ENCODE measurements at places on chromosomes 5 and 9.

- no peak for DNase-seq
Measured at GRCh38 chr5:132679717-132680380, 6.1 kb downstream of the IL4 start.

DNA sequence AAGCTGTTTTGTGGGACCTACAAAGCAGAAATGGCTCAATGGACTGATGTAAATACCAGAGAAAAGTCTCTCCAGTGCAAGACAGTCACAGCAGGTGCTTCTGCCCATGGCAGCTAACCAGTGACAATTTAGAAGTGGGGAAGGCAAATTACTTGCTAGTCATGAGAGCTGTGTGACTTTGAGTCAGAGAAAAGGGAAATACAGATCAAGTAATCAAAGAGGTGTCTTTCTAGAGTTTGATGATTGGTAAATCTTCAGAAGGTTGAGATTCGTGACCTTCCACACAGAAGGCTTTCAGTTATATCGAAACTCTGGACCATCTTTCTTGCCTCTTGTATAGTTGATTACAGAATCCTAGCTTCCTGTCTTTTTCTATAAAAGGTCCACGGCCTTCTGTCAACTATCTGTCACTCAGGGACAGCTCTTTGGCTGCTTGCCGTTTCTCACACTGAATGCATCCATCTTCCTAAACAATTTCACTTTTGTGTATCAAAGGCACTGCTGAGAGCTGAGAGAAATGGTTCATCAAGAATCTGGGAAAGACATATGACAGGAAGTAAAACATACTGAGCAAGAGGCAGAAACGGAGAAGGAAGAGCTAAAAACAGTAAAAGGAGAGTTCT is 993.9 kb upstream of the ACO1 start:
- no peak for DNase-seq

GRCh38 chr5:175275748-175276147 is 168.2 kb downstream of the DRD1 start:
- DNase-seq, result no peak

GRCh38 chr5:72114629-72115028 is 7.4 kb downstream of the MAP1B start:
- DNase-seq, result no peak

DNA sequence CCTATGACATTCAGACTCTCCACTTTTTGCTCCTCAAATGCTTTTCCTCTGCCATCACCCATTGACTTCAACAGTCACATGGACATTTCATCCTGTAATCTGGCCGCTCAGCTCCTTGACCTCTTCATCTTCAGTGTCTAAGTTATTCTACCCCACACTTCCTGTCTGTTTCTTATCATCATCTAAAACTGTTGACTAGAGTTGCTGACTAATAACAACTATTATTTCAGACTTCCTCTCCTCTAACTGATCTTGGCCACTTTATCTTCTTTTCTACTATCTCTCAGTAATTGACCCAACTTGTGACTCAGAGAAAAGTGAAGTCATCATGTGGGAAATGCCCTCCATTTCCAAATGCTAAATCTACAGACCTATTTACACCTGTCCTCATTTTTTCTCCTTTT is 254.7 kb upstream of the TRPC7 start:
- DNase-seq, result no peak

- no peak for DNase-seq
Measured at GRCh38 chr5:61802456-61802855, 470.4 kb downstream of the ZSWIM6 start.

DNA sequence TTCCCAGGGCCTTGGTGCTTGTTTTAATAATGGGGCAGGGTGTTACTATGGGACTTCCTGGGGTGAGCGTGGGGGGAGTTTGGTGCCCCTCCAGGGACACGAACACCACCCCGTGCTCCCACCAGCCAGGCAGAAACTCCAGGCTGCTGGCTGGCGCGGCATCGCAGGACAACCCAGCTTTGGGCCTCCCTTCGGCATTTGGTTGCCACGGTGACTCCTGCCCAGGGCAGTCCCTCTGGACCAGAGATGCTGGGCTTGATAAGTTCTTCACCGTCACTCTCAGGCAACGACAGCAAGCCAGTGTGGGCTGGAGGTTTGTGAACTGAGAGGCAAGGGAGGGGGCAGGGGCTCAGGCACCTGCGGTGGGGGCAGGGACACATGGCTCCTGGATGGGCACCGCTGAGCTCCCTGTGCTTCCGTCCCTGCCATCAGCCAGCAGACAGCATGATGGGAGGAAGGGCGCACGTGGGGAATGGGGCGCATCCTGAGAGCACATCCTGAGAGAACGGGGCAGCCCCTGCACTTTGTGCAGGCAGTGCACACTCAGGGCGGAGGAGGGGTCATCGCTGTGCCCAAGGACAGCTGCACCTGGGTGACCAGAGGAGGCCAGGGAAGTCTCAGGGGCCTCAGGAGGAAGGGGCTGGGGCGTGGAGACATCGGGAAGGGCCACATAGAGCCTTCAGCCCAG is 116.4 kb downstream of the RXRA start:
- DNase-seq, result no peak

- DNase-seq, result no peak
Measured at GRCh38 chr5:1952444-1953099, 69.8 kb upstream of the IRX4 start.

GRCh38 chr9:107933097-107933496 is 443.5 kb upstream of the KLF4 start:
- no peak for DNase-seq

GRCh38 chr5:23007236-23007635 is 154.1 kb upstream of the CDH12 start:
- no peak for DNase-seq

- DNase-seq, result no peak
Measured at GRCh38 chr5:82494942-82495341, 216.8 kb upstream of the RPS23 start.

GRCh38 chr9:135023088-135023785 is 64.2 kb upstream of the OLFM1 start:
- no peak for DNase-seq

GRCh38 chr5:55172051-55172899 is 702 bp downstream of the CDC20B start:
- DNase-seq, result peak; percentile 31

DNA sequence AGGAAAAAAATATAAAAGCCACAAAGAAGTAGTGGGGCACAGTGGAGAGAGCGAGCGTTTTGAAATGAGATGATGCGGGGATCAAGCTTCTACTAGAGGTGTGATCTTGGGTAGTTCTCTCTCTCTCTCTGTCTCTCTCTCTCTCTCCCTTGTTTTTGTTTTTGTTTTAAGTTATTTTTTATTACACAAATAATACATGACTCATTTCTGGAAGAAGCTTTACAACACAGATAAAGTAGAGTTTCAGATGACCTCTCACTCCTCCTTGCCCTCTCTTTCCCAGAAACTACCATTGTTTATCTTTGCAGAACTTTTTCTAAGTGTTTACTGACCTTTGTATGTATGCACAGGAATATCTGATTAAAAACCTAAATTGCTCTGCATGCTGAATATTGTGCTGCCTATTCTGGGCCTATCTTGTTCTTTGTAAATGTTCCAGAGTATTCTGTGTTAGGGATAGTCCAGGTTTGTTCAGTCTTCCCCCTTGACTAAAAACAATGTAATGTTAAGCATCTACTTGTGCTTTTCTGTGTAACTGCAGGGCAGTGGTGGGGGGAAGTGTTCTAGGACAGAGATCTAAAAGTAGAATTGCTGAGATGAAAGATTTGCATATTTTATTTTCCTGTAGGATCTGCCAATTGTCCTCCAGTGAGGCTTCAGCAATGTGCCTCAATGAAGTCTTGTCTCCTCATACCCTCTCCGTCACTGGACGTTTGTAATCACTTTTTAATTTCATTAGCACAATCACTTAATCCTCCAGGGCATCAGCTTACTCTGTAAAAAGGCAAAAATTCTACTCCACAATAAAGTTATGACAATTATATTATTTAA is 52.0 kb downstream of the FYB1 start:
- no peak for DNase-seq

GRCh38 chr5:11143456-11144267 is 382.6 kb upstream of the DAP start:
- DNase-seq, result no peak

- DNase-seq, result no peak
Measured at GRCh38 chr5:56170557-56170956, 62.6 kb downstream of the ANKRD55 start.

Data from SIG-M5 (cell line).